Effector memory CD8-positive, alpha-beta T cell (primary cell): ENCODE measurements at places on chromosomes 2 and 18.

- no peak for DNase-seq
Measured at GRCh38 chr2:69145204-69145603, 132.2 kb downstream of the ANTXR1 start.

GRCh38 chr2:226216575-226216974, 583.0 kb downstream of the IRS1 start:
- DNase-seq: no peak

DNA sequence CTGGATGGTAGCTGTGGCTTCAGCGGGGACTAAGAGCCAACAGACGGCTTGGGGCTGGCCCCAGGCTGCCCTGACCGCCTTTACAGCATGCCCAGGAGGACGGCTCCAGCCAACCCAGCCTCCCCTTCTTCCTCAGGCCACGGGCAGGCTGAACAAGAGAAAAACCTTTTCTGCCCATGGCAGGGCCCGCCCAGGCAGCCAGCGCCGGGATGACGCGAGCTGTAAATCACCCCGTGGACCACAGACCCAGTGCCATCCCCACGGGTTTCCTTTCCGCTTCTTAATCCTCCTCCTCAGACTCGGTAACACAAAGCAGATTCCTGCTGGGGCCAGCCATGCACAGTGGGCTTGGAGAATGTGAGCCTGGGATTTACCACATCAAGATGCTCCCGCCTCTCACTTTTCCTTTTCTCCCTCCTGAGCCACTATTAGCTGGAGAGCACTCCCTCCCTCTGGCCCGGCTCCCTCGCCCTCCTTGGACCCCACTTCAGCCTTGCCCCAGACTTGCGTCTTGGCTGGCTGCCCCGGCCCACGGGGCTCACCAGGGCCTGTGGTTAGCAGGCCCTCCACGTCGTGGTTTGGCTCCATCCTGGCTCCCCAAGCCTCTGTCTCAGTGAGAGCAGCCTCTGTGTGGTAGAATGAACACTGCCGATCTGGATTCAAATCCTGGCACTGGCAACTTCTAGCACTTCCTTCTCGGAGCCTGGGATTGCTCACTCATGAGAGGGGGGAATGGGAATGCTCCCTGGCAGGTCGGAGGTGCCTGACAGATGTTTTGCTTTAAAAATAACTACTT, 31.4 kb downstream of the ATOH8 start:
- peak; percentile 9 for DNase-seq

GRCh38 chr2:68737711-68738110, 3.1 kb downstream of the ARHGAP25 start:
- DNase-seq: no peak

DNA sequence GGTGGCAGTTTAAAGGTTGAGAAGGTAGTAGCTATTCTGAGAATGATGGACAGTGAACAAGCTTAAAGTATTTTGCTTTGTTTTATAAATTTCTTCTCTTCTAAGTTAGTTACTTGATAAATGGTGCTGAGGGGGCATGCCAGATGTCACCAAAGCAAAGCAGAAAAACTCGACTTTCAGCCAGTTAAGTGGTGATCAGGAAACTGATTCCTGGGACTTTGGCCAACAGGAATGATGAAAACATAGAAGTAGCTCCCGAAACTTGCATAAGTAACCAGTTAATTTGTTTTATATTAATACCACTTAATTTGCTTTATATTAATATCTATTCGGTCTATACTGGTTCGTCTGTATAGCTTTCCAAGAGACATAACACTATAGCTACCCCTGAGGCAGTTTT, 82.6 kb downstream of the FANCL start:
- no peak for DNase-seq

- no peak for DNase-seq
Measured at GRCh38 chr2:228875152-228875900, 395.8 kb downstream of the PID1 start.

DNA sequence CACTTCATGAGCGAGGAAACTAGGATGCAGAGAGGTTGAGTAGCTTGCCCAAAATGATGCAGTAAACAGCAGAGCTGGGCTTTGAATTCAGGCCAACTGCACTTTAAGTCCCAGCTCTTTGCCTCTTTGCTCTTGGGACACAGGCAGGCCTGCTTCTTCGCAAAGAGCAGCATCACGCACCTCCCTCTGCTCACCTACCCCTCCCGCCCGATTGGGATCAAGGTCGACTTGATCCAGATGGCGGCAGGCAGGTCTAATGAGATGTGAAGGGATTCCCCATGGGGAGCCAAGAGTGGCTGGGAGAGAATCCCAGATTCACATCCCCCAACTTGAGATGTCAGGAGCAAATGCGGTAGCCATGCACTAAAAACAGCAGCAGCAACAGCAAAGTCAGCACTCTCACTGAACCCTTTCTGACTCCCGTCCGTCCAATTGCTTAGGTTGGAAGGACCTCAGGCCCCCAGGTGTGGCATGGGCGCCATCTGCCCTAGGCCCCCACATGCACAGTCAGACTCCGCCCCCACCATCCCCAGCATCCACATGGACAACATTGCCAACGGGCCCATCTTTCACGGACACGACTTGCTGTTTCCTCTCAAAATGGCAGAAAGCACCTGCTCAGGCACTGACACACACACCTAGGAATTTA, 84.3 kb upstream of the MAP4K4 start:
- no peak for DNase-seq

DNA sequence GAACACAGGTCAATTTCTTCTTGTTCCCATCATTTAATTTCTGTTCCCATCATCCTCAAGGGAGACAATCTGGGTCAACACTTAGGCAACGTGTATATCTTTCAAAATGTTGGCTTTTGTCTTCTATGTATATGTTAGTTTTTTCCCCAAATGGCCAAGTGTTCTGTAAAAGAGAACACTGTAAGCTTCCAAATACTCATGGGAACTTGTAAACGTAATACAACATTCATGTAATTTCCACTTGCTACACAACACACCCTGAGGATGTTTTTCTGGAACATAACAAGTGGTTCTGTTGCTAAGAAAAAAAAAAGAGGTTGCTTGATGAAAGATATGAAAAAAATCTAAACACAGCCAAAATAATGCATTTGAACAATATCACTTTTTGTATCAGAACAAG, 149.1 kb downstream of the ATAD2B start:
- DNase-seq: no peak

DNA sequence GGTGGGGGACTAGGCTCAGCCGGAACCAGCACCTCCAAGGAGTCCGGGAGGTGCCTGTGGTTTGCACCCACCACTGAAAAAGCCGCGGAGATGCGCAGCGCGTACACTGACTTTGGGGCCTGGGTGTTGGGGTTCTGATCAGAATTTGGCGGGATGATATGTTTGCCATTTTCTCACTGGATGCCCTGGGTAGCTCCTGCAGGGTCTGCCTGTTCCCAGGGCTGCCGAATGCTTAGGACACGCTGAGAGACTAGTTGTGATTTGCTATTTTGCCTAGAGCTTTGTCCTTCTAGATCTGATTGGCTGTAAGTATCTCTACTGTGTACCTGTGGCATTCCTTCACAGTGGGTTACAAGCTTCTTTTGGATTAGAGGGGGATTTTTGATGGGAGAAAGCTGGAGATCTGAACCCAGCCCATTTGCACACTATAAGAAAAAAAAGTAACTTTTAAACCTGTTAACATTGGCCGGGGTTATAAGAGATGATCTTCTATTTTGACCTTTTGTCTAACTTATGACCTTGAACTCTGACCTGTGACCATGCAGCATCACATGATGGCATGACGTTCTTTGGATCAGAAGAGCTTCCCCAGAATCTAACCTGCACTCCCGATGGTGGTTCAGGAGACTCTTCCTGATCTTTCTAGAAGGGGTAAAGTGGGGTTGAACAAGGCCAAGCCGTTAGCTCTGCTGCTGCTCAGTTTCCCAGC, 1.6 kb downstream of the KCNE4 start:
- DNase-seq: no peak

DNA sequence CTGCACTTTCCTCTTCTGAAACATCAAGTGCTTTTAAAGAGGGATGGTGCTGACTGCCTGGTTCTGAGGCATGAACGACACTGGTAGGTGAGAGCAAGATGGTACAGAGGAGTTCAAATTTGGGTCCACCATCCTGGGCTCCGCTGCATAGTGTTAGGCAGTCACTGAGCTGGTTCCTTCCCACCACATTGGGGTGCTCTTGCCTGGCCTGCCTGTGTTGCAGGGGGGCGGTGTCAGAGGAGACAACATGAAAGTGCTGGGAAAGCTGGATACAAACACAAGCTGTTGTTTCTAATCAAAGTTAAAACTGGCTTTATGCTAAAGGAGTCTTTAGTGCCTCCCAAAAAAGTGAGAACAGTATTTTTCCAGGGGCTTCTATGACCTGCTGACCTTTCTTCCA, 258.1 kb downstream of the GBX2 start:
- no peak for DNase-seq

GRCh38 chr2:150127346-150127990, 360.0 kb downstream of the RND3 start:
- no peak for DNase-seq

GRCh38 chr2:235170536-235171521, 219.0 kb downstream of the SH3BP4 start:
- no peak for DNase-seq

DNA sequence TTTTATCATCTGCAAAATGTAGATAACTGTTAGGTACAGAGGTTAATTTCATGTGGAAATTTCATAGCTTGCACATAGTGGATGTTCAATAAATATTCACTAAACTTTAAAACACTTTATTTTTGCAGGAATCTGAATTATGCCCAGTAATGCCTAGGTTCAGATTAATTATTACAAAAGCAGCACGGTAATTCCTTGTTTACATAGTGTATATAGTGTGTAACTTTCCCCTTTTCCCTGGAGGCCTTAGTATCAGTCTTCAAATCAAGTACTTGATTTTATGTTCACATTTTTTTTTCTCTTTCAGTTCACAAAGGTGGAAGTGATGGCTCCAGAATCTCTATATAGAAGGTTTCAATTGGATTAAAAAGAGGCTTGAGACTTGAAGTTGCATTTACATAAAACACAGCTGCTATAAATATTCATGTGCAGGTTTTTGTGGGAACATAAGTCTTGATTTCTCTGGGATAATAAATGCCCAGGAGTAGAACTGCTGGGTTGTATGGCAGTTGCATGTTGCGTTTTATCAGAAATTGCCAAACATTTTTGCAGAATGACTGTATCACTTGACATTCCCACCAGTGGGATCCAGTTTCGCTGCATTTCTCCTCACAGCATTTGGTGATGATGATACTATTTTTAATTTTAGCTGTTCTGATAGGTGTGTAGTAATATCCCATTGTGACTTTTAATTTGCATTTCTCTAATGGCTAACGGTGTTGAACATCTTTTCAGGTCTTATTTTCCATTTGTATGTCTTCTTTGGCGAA, 27.6 kb upstream of the LGALSL start:
- DNase-seq: no peak

DNA sequence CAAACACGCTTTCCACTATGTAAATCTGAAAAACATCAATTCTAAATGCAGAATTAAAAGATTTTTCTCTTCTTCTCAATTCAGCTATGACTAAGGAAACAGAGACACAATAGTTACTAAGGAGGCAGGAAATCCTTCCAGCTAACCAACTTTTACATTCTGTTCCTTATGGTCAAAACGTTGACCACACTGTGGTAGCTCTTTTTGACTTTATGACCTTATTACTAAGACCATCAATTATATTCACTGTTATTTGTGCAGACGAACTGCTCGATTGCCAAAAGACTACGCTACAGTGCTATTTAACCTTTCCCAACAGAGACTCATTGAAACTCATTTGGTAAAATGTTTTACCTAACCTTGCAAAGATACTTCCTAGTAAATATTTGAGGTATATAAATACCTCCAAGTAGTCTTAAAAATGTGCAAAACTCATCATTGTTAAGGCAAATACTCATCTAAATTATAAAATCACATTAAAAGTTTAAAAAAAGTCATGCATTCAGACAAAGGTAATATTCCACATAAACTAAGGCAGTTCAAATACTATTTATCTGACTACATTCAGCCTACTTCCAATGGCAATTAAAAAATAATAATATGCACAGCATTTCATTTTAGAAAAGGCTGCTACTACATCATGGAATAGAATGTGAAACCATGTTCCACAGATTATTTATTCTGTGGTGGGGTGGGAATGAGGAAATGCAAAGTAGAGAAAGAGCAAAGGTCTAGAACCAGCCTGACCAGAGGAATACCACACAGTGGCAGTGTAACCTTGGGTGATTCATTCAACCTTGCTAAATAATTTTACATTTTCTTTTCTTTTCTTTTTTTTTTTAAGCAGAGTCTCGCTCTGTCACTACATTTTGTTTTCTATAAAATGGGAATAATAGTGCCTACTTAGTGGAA, 139.9 kb downstream of the THADA start:
- no peak for DNase-seq

GRCh38 chr2:43224131-43224570, 2.3 kb downstream of the ZFP36L2 start:
- DNase-seq: peak; percentile 62
